Stimulated activated CD4-positive, alpha-beta T cell treated with anti-CD3 and anti-CD28 coated beads, Interleukin-4, amount 100 ng/mL, for 4 hours (primary cell): ENCODE measurements at places on chromosomes 4 and X.

DNA sequence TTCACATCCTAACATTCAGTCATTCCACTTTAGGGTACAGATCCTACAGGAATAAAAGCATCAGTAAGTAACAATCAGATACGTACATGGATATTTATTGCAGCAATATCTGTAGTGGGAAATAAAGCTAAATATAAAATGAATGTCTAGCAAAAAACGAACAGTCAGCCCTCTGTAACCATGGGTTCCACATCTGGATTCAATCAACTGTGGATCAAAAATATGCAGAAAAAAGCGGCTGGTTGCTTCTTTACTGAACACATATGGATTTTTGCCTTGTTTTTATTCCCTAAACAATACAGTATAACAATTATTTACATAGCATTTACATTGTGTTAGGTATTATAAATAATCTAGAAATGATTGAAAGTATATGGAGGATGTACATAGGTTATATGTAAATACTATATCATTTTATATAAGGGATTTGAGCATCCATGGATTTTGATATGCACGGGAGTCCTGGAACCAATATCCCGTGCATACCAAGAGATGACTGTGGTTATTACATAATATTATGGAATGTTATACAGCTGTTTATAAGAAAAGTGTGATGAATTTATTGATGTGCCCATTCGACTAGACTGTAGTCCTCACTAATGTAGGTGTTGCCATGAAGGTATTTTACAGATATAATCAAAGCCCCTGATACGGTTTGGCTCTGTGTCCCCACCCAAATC lies 132.8 kb downstream of the ARHGEF9 start:
- DNase-seq, result no peak

DNA sequence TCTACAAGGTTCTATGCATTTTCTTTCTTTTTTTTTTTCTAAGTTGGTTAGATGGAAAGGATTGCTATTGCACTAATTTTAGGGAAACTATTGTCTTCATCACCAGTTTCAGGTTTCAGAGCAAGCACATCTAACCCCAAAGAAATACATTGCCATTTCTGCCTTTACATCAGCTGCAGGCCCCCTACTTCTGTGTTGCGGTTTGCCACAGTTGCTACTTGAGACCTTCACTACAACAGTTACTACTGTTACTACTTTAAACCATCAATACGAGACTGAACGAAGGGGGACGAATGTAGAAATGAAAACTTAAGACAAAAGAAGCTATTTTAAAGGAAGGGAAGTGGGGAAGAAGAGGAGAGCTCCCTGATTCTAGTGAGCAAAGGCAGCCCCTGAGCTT lies 256.7 kb upstream of the LCORL start:
- no peak for DNase-seq

DNA sequence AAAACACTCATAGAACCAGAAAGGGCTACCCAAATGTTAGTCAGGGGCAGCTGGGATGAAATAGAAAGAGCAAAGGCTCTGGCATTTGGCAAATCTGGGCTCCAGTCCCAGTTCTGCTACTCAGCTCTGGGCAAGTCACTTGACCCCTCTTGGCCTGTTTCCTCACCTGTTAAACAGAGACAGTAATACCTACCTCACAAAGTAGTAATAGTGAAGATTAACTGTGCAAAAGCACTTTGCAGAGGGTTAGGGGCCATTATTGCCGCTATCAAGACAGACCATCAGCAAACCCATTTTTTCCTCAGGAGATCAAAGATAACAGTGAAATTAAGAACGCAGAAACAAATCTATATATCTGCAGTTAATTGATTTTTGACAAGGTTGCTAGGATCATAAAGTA lies 20.6 kb downstream of the ZBTB33 start:
- DNase-seq, result no peak

GRCh38 chr4:14879683-14880082 lies 122.6 kb upstream of the CPEB2 start:
- DNase-seq, result no peak

- no peak for DNase-seq
Observed at GRCh38 chrX:37712458-37712857, 26.9 kb downstream of the XK start.

DNA sequence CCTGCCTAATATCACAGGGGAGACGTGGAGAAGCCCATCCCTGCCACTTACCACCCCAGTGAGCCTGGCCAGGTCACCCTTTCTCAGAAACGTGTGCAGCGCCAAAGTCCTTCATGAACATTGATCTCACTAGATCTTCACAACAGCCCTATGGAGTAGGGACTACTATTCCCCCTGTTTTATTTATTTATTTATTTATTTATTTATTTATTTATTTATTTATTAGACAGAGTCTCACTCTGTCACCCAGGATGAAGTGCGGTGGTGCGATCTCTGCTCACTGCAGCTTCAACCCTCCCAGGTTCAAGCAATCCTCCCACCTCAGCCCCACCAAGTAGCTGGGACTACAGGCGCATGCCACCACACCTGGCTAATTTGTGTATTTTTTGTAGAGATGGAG lies 61.8 kb downstream of the PPP2R2C start:
- DNase-seq, result no peak

DNA sequence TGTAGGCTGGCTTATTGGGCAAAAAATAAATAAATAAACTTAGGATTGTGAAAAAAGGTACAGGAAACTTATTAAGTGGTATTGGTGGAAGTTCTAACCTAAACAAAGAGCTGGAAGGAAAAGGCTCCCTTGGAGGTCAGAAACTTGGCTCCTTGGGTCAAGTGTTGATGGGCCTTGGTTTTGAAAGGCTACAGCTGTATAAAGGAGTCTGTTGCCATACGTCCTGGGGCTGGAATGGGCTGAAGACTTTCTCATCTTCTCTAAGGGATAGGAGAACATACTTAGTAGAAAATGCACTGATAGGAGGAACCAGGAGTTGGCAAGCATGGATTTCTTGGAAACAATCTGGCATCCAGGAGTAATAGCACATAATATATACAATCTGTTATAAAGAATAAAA lies 56.6 kb downstream of the PDLIM5 start:
- DNase-seq, result no peak

DNA sequence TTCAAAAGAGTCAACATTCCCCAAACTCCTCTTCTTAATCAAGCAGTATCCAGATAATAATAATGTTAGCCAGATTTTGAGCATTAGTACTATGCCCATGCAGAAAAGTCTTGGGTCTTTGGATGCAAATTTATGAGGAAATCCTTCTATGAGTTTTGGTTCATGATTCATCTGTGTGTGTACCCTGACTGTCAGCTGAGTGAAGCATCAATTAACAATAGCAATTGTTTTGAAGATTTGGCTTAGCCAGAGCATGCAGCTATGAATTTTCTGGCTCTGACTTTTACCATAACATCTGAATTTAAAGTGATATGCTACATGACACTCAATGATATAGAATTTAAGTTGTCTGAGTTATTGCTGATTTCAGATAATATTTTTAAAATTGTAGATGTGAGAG lies 145.8 kb downstream of the KLHL4 start:
- no peak for DNase-seq

DNA sequence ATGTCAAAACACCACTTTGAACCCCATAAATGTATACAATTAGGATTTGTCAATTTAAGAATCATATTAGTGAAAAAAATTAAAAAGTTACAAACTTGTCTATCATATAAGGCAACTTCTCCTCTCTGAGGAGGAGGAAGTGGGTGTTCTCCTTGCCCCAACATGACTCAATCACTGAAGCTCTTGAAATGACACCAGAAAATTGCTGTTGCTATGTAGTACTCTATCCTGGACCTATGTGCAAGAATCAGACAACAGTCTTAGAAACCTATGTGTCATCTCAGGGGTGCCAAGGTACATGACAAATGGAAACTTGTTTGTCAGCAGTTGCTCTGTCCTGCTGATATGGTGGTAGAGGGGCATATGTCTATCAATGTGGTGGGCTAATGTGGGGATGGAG lies 47.7 kb downstream of the HMGB3 start:
- DNase-seq, result no peak

GRCh38 chr4:80507077-80507476 lies 171.5 kb downstream of the CFAP299 start:
- no peak for DNase-seq

DNA sequence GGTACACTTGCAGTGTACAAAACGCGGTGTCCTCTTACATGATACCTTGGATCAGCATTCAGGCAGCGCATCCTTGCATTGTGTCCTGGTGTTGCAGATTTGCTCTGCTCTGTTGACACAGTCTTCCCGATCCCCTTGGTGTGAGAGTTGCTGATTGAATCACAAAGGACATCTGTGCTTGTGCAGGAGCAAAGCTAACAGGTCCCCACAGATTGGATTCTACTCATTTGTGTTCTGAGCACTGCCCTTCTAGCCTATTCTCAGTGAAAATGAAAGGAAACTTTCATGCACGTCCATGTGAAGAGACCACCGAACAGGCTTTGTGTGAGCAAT lies 171.4 kb downstream of the FRMPD4 start:
- no peak for DNase-seq

- DNase-seq, result no peak
Observed at GRCh38 chr4:20127626-20128025, 124.1 kb upstream of the SLIT2 start.

DNA sequence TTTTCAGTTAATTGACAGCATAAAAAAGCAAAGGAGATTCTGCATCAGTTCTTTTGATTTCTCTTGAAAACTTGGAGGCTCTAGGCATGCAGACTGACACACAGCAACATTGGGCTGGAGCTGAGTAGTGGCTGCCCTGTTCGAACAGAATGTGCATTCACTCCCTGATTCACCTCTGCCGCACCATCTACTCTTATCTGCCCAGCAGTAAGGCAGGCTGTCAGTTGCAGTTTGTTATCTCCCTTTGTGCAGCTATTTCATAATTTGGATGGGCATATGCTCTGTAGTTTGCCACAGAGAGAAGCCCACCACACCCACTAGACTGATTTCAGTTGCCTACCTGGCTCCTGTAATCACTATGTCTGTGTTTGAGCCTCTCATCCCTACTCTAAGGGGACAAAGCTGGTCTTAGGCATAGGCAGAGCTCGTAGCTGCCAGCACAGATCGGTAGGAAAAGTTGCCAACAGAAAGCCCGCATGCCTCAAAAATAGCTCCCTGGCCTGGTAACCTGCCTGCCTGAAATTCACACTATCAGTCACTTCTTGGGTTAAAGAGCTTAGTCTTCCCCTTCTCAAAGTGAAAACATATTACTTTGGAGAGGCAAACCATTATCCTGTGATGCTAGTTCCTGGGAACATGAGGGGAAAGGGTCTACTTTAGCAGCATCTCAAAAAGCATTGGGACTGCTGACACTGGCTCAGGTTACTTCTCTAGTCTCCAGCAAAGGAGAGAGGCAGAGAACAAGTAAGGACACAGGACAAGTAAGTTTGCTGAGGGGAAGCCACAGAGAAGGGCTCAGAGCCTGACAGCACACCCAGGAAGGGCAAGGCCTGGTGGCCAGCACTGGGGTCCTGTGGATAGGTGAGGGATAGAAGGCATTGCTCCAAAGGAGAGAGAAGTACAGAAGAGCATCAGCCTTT lies 75.9 kb upstream of the TMEM164 start:
- no peak for DNase-seq

- no peak for DNase-seq
Observed at GRCh38 chrX:120428309-120428708, 40.8 kb downstream of the LAMP2 start.
